ENCODE measurements at places on chromosomes 3 and 15.

- H3K36me3 ChIP-seq: no peaks in the 10 kb centered on the region
- no peaks in the 10 kb centered on the region for H3K27me3 ChIP-seq
- DNase-seq: no peak
- no peak overlapping the region for H3K27ac ChIP-seq
- H3K4me3 ChIP-seq: no peak overlapping the region
Observed at GRCh38 chr15:19988094-19988660, 553.4 kb downstream of the GOLGA6L6 start.

- H3K4me1 ChIP-seq: no peaks in the 10 kb centered on the region
- no peak overlapping the region for H3K4me3 ChIP-seq
- DNase-seq: no peak
- H3K36me3 ChIP-seq: peaks cover 47% of the 10 kb centered on the region
- no peak overlapping the region for H3K27ac ChIP-seq
Observed at GRCh38 chr3:193637831-193638230, 44.8 kb downstream of the OPA1 start.

DNA sequence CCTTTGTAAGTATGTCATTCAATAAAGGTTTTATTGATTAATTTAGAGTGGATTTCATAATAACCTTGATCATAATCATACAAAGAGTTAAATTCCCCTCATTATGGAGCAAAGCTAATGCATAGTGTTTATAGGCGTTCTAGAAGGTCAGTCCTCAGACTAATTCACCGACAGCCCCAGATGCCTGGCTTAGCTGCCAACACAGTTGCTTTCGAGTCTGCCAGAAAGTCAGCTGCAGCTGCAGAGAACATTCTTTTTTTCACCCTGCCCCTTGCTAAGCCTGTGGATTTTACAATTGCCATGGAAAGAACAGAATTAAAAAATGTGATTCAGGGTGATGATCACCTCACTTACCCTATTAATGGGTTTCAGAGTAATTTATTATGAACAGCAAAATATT, 21.2 kb downstream of the CADM2 start:
- no peak overlapping the region for H3K4me3 ChIP-seq
- DNase-seq: no peak
- no peaks in the 10 kb centered on the region for H3K4me1 ChIP-seq
- no peaks in the 10 kb centered on the region for H3K27me3 ChIP-seq
- H3K27ac ChIP-seq: no peak overlapping the region
- H3K36me3 ChIP-seq: no peaks in the 10 kb centered on the region

GRCh38 chr3:122668930-122669730, 11.5 kb upstream of the PARP14 start:
- H3K4me3 ChIP-seq: no peak overlapping the region
- H3K27me3 ChIP-seq: no peaks in the 10 kb centered on the region
- no peaks in the 10 kb centered on the region for H3K36me3 ChIP-seq
- H3K27ac ChIP-seq: no peak overlapping the region
- no peaks in the 10 kb centered on the region for H3K4me1 ChIP-seq

- H3K27me3 ChIP-seq: no peaks in the 10 kb centered on the region
- H3K4me3 ChIP-seq: no peak overlapping the region
- H3K27ac ChIP-seq: no peak overlapping the region
- H3K4me1 ChIP-seq: peaks cover 10% of the 10 kb centered on the region
Observed at GRCh38 chr3:123618768-123619484, 34.1 kb upstream of the HACD2 start.

- no peak for DNase-seq
- H3K27me3 ChIP-seq: peaks cover 2% of the 10 kb centered on the region
- no peak overlapping the region for H3K27ac ChIP-seq
- no peaks in the 10 kb centered on the region for H3K36me3 ChIP-seq
- H3K4me1 ChIP-seq: no peaks in the 10 kb centered on the region
- H3K4me3 ChIP-seq: no peak overlapping the region
Observed at GRCh38 chr3:187695449-187695848, 6.9 kb downstream of the RTP2 start.

- DNase-seq: no peak
- peak overlapping the region; percentile 79 for H3K4me3 ChIP-seq
- peaks cover 16% of the 10 kb centered on the region for H3K4me1 ChIP-seq
- no peaks in the 10 kb centered on the region for H3K36me3 ChIP-seq
Observed at GRCh38 chr3:146543461-146544001, 876 bp downstream of the PLSCR1 start.

GRCh38 chr3:45008117-45008516, 18.0 kb upstream of the CLEC3B start:
- no peak for DNase-seq
- no peak overlapping the region for H3K27ac ChIP-seq
- no peak overlapping the region for H3K4me3 ChIP-seq
- peaks cover 8% of the 10 kb centered on the region for H3K4me1 ChIP-seq

- peaks cover 10% of the 10 kb centered on the region for H3K4me1 ChIP-seq
- H3K27me3 ChIP-seq: no peaks in the 10 kb centered on the region
- H3K27ac ChIP-seq: no peak overlapping the region
- DNase-seq: no peak
- H3K4me3 ChIP-seq: no peak overlapping the region
Observed at GRCh38 chr3:136804813-136805212, 14.1 kb upstream of the SLC35G2 start.

GRCh38 chr3:176953106-176954060, 243.9 kb downstream of the TBL1XR1 start:
- H3K4me1 ChIP-seq: no peaks in the 10 kb centered on the region
- no peak overlapping the region for H3K27ac ChIP-seq
- no peaks in the 10 kb centered on the region for H3K36me3 ChIP-seq
- no peak overlapping the region for H3K4me3 ChIP-seq

DNA sequence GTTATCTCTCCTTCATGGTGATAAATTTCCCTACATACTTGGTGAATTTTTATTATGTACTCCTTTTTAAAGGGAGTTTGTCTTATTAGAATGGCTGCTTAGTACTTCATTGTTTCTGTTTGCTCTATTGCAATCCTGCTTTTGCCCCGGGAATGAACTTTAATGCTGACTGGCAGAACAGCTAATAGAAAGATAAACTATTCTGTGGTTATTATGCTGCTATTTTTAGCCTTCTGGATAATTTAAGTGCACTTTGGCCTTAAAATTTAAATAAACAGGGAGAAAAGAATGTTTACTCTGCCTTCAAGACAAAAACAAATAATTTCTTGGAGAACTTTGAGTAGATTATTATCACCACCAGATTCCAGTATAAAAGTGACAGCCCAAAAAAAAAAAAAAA, 413.8 kb upstream of the CCDC54 start:
- H3K27ac ChIP-seq: no peak overlapping the region
- no peaks in the 10 kb centered on the region for H3K36me3 ChIP-seq
- no peak overlapping the region for H3K4me3 ChIP-seq
- DNase-seq: no peak
- no peaks in the 10 kb centered on the region for H3K4me1 ChIP-seq

- no peak overlapping the region for H3K27ac ChIP-seq
- no peak overlapping the region for H3K4me3 ChIP-seq
- DNase-seq: no peak
Observed at GRCh38 chr3:129701161-129701560, 94.7 kb upstream of the PLXND1 start.

- H3K4me1 ChIP-seq: no peaks in the 10 kb centered on the region
- no peak overlapping the region for H3K27ac ChIP-seq
- DNase-seq: no peak
- H3K27me3 ChIP-seq: no peaks in the 10 kb centered on the region
- H3K4me3 ChIP-seq: no peak overlapping the region
Observed at GRCh38 chr15:71055461-71055860, 59.8 kb upstream of the THSD4 start.

GRCh38 chr15:79170256-79170664, 79.7 kb upstream of the RASGRF1 start:
- DNase-seq: no peak
- no peak overlapping the region for H3K4me3 ChIP-seq
- no peaks in the 10 kb centered on the region for H3K36me3 ChIP-seq
- no peak overlapping the region for H3K27ac ChIP-seq
- H3K27me3 ChIP-seq: no peaks in the 10 kb centered on the region
- H3K4me1 ChIP-seq: no peaks in the 10 kb centered on the region

DNA sequence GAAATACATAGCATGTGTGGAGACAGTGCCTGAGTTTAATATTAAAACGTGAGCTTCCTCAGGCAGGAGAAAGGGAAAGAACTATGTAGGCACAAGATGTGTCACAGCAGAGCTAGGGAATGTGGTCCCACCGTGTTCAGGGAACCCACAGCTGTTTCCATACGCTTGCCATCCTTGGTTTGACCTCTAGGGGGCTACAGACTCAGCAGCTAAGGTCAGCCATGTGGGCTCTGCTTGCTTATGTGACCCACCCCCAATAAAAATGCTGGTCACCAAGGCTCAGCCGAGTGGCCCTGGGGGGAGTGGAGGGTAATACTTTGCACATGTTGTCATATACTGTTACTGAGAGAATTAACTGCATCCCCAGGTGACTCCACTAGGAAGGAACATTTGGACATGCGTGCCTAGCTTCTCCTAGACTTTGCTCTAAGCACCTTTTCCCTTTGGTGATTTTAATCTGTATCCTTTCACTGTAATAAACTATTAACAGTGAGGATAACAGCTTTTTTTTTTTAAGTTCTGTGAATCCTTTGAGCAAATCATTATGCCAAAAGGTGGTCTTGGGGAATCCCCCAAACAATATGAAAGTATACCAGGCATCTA, 3.3 kb downstream of the TUBGCP5 start:
- H3K27me3 ChIP-seq: no peaks in the 10 kb centered on the region
- no peak overlapping the region for H3K27ac ChIP-seq
- H3K4me1 ChIP-seq: peaks cover 11% of the 10 kb centered on the region
- DNase-seq: peak; percentile 74
- H3K36me3 ChIP-seq: peaks cover 8% of the 10 kb centered on the region

- no peak overlapping the region for H3K27ac ChIP-seq
- H3K4me1 ChIP-seq: no peaks in the 10 kb centered on the region
- no peak overlapping the region for H3K4me3 ChIP-seq
- no peaks in the 10 kb centered on the region for H3K36me3 ChIP-seq
- DNase-seq: no peak
Observed at GRCh38 chr3:55534876-55535275, 47.8 kb upstream of the WNT5A start.

DNA sequence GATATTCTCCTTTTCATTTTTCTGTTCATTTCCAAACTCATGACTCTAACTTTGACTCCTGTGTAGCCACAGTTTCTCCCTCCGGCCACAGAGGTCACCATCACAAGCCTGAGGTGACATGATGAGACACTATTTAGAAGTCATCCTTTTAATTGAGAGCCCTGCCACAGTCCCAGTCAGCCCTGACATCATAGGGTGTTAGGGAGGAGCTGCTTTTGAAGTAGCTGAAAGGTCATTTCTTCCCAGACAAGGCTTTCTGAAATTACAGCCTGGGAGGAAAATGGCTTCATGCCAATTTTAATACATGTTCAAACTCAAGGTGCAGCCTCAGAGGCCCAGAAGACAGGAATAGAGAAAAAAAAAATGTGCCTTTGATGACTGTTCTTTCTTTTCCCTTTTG, 532.8 kb upstream of the TGFBR2 start:
- no peak for DNase-seq
- H3K27ac ChIP-seq: no peak overlapping the region
- no peaks in the 10 kb centered on the region for H3K36me3 ChIP-seq
- H3K4me1 ChIP-seq: no peaks in the 10 kb centered on the region
- no peak overlapping the region for H3K4me3 ChIP-seq
- H3K27me3 ChIP-seq: no peaks in the 10 kb centered on the region

DNA sequence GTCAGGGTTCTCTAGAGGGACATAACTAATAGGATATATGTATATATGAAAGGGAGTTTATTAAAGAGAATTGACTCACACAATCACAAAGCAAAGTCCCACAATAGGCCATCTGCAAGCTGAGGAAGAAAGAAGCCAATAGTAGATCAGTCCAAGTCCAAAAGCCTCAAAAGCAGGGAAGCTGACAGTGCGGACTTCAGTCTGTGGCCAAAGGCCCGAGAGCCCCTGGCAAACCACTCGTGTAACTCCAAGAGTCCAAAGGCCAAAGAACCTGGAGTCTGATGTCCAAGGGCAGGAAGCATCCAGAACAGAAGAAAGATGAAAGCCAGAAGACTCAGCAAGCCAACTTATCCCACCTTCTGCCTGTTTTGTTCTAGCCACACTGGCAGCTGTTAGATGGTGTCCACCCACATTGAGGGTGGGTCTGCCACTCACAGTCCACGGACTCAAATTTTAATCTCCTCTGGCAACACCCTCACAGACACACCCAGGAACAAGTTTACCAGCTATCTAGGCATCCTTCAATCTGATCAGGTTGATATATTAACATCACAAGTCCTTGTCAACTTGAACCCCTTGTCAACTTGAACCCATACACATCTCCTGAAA, 54.2 kb upstream of the ACAD9 start:
- H3K27me3 ChIP-seq: no peaks in the 10 kb centered on the region
- no peaks in the 10 kb centered on the region for H3K4me1 ChIP-seq
- H3K4me3 ChIP-seq: no peak overlapping the region
- DNase-seq: no peak
- peaks cover 6% of the 10 kb centered on the region for H3K36me3 ChIP-seq

DNA sequence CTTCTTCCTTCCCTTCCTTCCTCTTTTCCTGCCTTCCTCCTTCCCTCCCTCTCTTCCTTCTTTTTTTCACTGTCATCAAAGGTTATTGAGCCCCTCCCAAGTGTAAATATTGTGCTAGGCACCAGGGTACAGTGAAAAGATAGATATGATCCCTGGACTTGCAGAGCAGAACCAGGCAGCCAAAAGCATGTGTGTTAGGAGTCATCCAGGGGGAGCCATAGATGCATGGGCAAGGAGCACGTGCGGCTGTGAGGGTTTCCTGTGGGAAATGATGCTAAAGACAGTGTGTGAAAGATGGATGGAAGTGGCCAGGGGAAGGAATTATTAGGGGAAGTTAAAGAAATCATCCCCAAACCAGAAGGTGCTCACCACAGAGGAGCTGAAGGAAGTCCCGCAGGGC, 65.2 kb downstream of the NR2F2 start:
- H3K4me1 ChIP-seq: no peaks in the 10 kb centered on the region
- no peak for DNase-seq
- H3K4me3 ChIP-seq: no peak overlapping the region
- no peak overlapping the region for H3K27ac ChIP-seq
- peaks cover 2% of the 10 kb centered on the region for H3K27me3 ChIP-seq

GRCh38 chr3:194257151-194257621, 93.9 kb downstream of the CPN2 start:
- H3K4me1 ChIP-seq: peaks cover 17% of the 10 kb centered on the region
- no peak for DNase-seq
- no peak overlapping the region for H3K27ac ChIP-seq
- H3K4me3 ChIP-seq: no peak overlapping the region

GRCh38 chr15:95793231-95793630, 537.3 kb upstream of the NR2F2 start:
- peaks cover 6% of the 10 kb centered on the region for H3K27me3 ChIP-seq
- no peaks in the 10 kb centered on the region for H3K36me3 ChIP-seq
- no peak overlapping the region for H3K27ac ChIP-seq
- no peak overlapping the region for H3K4me3 ChIP-seq
- H3K4me1 ChIP-seq: no peaks in the 10 kb centered on the region

DNA sequence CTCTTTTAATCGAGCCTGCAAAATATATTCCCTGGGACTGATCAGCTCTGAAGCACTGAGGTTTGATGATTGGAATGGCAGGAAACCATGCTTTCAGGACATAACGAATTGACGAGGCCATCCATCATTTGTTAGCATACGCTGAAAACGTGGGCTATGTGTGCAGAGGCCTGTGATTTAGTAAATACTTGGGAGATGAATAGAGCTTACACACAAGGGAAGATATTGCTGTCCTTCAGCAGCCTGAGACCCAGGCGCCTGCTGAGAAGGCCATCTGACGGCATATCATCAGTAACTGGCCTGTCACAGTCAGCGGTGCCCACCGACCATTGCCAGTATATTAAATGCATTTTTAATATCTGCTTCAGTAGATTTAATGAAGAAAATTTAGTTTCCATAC, 16.2 kb downstream of the CDIN1 start:
- no peaks in the 10 kb centered on the region for H3K4me1 ChIP-seq
- H3K27me3 ChIP-seq: no peaks in the 10 kb centered on the region
- no peaks in the 10 kb centered on the region for H3K36me3 ChIP-seq
- no peak overlapping the region for H3K27ac ChIP-seq
- H3K4me3 ChIP-seq: no peak overlapping the region

Measured in natural killer cell (primary cell).